CD4-positive, alpha-beta T cell treated with Interleukin-15 for 1 hour (primary cell): ENCODE measurements at places on chromosomes 2 and 18.

GRCh38 chr2:127649100-127649611 lies 3.2 kb downstream of the GPR17 start:
- DNase-seq = no peak

GRCh38 chr18:12645751-12646203 lies 12.1 kb downstream of the SPIRE1 start:
- DNase-seq = no peak

GRCh38 chr2:224668123-224668909 lies 47.8 kb downstream of the CCDC195 start:
- no peak for DNase-seq

- DNase-seq = no peak
These were observed 471.1 kb upstream of the MEX3C start for GRCh38 chr18:51668607-51669006.

DNA sequence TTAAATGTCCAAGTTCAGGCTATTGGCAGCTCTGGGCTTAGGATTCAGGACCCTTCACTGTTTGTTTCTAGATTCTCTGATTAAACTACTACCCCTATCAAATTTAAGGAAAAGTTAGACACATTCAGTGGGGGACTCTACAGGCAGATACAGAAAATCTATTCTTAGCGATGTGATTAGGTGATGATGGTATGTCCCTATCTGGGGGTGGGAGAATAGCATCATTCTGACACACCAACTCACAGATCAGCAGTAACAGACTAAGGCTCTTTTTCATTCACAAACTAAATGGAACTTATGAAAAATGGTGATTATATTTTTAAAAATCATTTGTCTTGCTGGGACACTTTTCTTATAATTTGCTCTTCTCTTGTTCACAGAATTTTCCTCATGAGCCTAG lies 232.9 kb upstream of the CDH2 start:
- DNase-seq = no peak

DNA sequence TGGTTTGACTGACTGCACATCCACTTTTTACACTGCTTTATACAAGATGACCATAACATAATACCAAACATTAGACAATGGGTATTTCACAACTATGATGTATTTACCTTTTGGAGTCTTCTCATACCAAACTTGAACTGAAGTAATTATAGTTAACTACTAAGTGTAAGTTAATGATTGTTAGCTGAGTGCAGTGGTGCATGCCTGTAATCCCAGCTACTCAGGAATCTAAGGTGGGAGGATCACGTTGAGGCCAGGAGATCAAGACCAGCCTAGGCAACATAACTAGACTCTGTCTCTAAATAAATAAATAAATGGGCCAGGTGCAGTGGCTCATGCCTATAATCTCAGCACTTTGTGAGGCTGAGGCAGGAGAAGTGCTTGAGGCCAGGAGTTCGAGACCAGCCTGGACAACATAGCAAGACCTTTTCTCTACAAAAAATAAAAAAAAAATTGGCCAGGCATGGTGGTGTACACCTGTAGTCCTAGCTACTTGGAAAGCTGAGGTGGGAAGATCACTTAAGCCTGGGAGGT lies 44.9 kb upstream of the ORC2 start:
- DNase-seq = no peak

DNA sequence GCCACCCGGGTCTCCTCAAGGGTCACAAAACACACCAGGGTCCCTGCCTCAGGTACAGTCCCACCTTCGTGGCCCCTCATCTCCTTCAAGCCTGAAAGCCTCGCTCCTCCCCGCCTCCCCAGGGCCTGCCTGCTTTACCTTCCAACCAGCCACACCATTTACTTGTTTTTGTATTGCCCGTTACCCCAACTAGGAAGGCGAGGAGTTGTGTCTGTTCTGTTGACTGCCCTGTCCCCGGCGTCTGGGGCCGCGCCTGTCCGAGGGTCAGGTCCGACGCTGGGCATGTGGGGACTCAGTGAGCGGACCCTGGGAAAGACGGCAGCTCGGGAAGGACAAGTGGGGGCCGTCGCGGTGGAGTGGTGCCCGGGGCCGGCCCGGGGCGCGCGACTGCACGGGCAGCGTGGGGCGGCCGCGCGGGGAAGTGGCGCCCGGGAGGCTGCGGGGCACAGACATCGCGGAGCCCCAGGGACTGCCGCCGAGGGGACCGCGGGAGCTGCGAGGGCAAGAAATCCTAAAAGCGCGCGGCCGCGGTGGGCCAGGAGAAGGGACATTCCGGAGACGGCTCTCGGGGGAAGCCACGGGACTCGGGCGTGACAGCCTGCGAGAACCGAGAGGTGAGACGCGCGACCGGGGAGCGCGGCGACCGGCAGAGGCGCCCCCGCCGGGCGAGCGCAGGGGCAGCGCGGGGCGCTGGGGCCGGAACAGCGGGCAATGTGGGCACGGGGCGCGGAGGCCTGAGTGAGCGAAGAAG lies 797 bp upstream of the GRHL1 start:
- DNase-seq = no peak

- peak; percentile 42 for DNase-seq
These were observed 4.8 kb downstream of the VWA3B start for GRCh38 chr2:98091738-98092137.

DNA sequence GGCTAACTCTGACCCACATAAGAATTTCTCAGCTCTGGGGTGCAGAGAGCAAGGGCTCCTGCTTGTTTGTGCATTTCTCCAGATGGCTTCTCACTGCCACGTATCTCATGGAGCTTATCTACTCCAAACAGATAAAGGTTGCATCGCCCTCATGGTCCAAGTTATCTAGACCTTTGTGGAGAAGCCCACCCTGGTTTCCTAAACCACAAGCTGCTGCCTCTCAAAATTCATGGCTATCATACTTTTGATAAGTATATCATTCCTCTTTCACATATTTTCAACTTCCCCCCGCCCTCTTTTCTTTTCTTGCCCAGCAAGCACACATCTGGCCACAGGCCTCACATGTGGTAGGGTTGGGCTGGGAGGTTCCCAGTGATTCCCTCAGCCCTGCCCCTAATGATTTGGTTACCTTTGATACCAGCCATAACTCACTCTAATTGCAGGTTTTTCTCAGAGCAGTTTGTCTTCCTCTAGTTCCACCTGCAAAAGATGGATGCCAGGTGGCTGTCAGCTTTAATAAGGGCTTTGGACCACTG lies 146.0 kb downstream of the RHBDD1 start:
- DNase-seq = no peak

- no peak for DNase-seq
These were observed 505 bp downstream of the FOXI3 start for GRCh38 chr2:88451811-88452564.

- DNase-seq = no peak
These were observed 47.0 kb downstream of the RAB12 start for GRCh38 chr18:8656232-8656631.

GRCh38 chr2:190792956-190793888 lies 87.4 kb upstream of the GLS start:
- no peak for DNase-seq

DNA sequence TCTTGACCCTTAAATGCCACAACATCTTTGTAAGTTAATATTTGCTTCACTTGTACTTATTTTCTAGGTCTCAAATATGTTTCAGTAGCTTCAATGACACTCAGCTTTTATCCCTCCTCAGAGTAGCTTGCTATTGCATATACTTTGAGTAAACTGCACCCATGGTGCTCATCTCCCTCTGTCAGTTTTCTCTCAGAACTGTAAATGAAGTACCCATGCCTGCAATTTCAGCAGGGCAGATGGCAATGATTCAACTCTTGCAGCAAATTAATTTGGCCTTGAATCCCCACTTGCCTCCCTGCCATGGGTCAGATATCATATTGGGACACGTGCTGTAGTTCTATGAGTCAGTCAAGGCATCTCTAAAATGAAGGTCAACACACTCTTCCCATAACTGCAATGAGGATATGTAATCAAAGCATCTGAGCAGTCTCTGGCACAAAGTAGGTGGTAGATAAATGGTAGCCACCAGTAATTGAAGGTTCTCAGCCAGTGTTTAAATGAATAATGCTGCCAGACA lies 225.8 kb downstream of the PIEZO2 start:
- no peak for DNase-seq

DNA sequence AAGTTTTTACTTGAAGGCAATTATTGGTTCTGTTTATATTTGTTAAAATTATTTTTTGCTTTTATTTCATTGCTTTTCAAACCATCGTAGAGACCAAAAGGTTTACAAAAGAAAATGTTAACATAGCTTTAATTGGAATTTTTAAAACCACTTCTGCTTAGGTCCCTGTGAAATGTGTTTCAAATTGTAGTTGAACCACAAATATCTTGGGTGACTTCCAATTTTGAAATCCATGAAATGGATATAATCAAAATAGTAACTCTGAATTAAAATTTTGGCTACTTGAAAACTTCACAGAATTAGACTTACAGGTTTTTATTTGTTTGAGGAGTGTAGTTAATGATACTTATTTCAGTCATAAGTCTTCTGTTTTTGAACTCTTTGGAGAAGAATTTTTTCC lies 3.1 kb upstream of the SPAG16 start:
- no peak for DNase-seq

GRCh38 chr2:206163251-206163880 lies 3.7 kb downstream of the EEF1B2 start:
- no peak for DNase-seq

DNA sequence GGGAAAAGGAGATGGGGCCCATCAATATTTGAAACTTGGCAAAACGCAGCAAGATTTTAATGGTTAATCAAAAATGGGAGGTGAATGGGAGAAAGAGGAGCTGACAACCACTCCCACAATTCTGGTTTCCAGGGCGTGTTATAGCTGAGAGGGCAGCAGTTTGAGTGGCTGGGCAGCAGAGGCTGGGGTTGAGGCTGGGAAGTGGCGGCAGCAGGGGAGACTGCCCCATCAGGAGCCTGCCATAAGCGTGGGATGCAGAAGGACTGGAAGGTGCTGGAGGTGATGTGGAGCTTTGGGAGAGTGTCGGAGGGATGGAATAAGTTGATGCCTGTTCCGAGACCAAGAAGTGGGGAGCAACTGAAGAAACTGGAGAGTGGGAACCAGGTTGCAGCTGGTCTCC lies 48.9 kb upstream of the SH3RF3 start:
- DNase-seq = no peak

- DNase-seq = no peak
These were observed 64.1 kb downstream of the NPPC start for GRCh38 chr2:231862071-231862470.
